Caki2 (cell line): ENCODE measurements at places on chromosomes 6 and 20.

DNA sequence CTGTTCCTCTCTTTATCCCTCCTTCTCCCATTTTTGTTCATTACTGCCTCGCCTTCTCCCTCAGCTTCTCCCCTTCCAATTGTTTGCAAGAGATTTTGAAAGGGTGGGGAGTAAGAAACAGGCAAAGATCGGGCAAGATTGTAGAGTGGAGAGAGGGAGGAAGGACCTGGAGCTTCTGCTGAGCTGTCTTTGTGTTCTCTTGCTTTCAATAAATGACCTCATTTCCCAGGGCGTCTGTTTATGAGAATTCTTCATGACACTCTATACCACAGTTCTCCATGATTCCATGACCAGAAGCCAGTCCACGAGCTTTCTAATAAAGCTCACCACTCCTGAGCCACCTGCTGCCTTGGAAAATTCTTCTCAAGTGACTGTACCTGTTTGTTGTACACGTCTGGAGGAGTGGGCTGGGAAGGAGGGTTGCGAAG is 50.0 kb upstream of the PLEKHG1 start:
- no peak for DNase-seq

DNA sequence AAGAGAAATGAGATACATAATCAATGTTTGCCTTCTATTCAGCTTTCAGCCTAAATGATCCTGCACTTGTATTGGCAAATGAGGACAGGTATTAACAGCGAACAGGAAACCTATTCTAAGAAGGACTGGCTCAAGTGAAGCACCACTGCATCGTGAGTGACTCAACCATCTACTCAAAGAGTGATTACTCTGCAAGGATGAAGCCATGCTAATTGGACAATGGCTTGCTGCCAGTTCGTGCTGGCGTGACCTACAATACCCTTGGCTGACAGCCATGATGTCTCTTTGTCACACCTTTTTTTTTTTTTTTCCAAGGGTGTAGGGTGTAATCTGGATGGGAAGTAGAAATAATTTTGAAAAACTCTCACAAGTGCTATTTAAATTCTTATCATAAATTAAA is 104.9 kb downstream of the GJA10 start:
- DNase-seq, result peak; percentile 69

GRCh38 chr6:32424589-32425300 is 14.9 kb upstream of the HLA-DRA start:
- DNase-seq, result no peak

- no peak for DNase-seq
Measured at GRCh38 chr6:101400326-101401135, 7.0 kb downstream of the GRIK2 start.

DNA sequence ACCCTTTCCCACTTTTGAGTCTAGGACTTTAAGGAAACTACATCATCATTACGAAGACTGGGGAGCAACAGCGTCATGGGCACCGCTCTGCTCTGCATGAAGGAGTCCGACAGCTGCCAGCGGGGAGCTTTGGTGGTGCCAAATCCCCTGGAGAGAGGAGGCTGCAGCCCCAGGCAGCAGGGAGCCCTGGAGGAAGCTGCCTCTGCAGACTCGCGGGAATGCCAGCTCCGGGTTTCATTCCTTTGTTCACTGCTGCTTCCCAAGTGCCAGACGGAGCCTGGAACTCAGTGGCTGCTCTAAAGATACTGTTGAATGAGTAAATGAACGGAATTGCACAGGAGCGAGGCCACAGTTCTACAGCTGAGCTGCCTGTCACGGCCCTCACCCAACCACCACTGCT is 196.5 kb upstream of the THBS2 start:
- no peak for DNase-seq

DNA sequence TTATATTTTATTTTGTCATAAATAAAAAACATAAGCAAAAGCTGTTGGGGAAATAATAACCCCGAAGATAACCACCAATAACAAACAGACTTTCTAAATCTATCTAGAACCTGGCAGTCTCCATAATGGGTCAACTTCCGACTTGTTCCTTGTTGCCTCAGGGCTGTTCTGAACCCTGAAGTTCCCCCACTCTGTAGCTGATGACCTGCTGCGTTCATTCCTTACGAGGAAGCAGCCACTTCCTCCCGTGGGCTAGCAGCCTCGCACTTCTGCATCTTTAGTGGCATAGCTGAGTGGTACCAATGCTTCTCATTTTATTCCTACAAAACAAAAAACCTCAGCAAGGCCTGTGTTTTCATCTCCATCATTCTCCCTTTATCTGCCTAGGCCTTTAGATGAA is 103.0 kb downstream of the PLEKHG1 start:
- no peak for DNase-seq

DNA sequence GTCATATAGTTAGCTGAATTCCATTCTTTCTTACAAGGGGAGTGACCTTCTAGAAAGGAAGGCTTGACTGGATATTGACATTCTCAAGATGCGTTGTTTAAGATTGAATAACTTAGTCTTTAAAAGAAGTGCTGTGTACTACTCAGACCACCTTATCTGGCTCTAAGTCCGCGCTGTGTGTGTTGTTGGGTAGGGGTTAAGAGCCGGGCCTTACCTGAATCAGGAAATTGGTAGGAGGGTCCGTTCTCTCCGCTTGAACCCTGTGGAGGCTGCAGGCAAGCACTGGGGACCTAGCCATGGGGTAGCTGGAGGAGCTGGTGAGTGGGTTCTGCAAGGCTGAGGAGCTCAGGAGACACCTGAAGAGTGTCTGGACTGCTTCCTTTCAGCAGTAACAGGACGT is 9.0 kb upstream of the SCML4 start:
- DNase-seq, result no peak

DNA sequence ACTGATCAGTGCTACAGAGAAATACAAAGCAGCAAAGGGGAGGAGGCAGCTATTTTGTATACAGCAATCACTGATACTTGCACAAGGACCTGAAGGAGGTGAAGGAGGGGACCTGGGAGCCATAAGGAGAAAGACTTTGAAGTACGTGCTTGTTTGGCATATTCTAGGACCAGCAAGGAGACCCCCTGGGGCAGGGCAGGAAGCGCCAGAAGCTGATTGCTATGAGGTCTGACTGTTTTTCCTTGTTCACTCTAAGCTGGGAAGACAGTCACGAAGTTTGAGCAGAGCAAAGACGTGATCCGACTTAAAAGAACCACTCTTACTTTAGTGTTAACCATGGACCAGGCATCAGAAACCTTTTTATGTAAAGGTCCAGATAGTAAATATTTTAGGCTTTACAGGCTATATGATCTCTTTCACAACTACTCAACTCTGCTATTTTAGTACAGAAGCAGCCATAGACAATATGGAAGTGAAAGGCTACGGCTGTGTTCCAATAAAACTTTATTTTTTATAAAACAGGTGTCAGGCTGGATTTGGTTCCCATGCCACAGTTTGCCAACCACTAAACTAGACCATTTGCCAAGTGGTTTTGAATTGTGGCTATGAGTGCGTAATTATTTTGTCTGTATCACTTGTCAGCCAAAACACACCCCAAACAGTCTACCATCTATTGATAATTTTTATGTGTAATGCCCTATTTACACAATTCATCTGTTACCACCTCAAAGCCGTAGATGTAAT is 217.9 kb downstream of the PRL start:
- DNase-seq, result no peak

- no peak for DNase-seq
Measured at GRCh38 chr6:5174244-5174643, 86.5 kb downstream of the LYRM4 start.

DNA sequence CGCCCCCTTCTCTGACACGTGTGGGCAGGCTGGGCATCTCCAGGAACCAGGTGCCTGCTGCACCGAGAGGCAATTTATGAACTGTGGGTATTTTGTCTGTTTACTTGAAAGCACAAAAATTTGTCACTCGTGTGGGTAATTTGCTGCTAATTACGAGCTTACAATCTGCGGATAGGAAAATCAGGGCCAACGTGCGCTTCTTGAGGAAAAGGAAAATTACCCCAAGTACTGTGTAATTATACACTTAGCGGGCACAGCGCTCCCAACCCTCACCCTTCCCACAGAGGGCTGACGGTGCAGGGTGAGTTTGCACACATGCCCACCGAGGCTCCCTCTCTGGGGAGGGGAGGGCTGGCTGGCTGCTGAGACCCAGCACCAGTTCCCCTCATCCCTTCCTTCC is 25.3 kb upstream of the MDGA1 start:
- no peak for DNase-seq

DNA sequence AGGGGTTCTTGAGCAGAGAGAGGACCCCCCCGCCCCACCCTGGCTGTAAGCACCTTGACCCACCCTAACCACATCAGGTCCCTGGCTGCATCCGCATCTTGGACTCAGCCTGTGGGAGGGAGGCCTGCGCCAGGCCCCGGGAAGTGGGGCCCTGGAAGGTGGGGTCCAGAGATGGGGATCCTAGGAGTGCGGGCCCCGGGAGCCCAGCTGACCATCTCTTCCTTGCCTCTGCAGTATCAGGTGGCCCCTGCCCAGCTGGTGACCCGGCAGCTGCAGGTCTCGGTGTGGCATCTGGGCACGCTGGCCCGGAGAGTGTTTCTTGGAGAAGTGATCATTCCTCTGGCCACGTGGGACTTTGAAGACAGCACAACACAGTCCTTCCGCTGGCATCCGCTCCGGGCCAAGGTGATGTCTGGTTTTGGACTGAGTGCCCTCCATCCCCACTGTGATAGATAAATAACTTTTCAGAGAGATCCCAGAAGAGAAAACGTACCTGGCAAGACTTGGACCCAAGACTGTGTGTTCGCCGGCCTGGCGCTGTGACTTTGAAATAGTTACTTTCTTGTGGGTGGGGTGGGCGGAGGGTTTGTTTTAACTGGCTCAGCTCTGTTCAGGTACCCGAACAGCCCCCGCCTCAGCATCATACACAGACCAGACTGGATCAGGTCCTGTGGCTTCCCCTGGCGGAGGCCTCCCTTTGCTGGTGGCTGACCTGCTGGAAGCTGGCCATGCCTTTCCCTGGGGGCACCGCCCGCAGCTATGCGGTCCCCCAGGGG is 62.0 kb downstream of the EZR start:
- DNase-seq, result no peak

DNA sequence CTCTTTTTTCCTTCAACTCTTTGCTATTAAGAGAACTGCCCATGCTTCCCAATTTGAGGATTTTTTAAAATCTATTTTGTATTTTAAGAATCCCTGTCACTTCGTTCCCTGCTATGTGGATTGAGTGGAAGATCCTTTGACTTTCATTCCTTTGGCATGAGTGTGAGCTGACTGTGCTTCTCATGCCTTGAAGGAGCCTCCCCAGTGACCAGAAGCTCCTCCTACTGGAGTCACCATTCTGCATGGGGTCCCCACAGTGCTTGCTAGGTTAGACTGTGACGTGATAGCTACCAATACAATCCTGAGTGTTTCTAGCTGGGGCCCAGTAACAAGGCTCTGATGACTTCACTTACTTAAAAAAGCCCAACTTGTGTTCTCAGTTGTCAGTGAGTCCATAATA is 104.4 kb upstream of the LAMP5 start:
- no peak for DNase-seq

DNA sequence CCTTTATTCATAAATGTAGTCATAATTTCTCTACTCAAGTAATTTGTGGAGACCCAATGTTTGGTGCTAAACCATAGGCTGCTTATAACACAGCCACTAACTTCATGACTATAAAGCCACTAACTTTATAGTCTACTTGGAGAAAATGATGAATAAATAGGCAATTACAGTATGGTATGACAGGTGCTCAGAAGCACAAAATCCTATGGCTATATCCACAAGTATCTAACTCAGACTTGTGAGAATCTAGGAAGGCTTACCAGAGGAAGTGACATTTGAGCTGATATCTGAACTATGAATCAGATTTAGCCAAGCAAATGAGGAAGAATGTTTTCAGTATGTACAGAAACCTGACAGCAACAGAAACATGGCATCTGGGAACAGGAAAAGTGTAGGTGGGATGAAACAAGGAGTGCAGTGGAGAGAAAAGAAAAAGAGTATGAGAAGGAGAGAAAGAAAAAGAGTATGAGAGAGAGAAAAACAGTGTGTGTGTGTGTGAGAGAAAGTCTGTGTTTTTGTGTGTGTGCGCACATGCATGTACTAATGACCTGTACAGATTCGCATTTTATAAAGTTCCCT is 59.9 kb downstream of the REV3L start:
- DNase-seq, result no peak

DNA sequence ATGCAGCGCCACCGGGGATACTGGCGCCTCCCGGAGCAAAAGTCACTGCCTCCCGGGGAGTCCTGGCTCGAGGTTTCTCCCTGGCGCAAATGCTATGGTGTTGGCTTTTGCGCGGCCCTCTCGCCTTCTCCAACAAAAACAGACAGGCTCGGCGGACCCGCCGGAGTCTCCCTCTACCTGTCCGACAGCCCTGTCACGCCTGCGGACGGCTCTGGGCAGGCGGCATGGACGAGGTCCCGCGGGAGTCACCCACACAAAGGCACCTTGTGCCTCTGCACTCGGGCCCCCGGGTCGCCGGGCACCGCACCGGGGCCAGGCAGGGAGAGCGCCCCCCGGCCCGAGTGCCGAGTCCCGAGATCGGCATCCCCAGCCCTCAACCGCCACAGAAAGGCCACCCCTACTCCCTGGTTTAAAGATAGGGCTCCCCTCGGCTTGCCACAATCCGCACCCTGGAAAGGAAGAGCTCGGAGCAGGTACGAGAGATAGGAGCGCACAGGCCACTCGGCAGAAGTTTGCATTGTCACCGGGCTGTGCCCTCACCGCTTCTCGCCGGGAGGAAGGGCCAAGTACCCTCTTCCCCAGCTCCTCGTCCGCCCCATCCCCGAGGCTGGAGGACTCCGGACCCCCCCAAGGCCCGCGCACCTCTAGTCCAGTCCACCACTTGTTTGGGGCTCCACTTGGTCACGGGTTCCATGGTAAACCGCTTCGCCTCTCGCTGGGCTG is 903 bp downstream of the CNKSR3 start:
- peak; percentile 29 for DNase-seq

DNA sequence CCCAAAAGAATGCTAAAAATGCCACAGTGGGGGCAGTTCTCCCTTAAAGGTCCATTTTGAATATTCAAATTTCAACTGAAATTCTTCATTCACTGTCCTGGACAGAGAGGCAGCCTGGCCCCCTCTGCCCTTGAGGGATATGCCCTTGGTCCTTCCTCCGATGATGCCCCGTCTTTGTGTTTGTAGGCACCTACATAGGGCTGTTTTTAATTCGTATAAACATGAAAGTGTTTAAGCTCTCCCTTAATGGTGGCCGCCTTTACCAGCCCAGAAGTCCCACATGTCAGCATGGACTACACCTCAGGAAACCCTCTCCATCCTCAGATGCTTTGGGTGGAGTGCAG is 70.2 kb downstream of the SSR1 start:
- no peak for DNase-seq
